Lower lobe of right lung (tissue), 2 donors: ENCODE measurements at places on chromosomes 3 and 15. TPM values are rescaled to one million over a fixed set of nuclear protein-coding genes. Genes with fewer than 3 reads are reported as not detected.

GRCh38 chr15:25727116-25727515 is 136.0 kb downstream of the ATP10A start:
- DNase-seq, result no peak

DNA sequence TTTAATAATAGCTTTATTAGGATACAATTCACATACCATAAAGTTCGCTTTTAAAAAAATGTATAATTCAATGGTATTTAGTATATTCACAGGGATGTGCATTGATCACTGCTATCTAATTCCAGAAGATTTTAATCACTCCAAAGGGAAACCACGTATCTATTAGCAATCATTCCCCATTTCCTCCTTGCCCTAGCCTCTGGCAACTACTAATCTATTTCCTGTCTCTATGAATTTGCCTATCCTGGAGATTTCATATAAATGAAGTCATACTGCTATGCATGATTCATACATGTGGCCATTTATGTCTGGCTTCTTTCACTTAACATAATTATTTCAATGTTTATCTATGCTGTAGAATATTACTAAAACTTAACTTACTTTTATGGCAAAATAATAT is 32.0 kb upstream of the CASR start:
- no peak for DNase-seq

DNA sequence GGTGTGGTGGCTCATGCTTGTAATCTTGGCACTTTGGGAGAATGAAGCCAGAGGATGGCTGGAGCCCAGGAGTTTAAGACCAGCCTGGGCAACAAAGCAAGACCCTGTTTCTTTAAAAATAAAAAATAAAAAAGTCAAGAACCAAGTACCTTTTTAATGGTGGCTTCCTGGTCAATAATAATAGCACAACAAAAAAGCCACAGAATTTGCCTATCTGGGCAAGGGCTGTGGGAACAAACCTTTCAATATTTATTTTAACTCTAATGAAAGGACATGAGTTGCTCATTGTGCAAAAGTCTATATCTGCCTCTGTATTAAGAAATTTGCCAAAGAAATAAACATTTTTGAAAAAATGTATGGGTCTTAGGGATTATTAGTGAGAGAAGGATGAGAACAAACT is 2.1 kb downstream of the ZNF609 start:
- DNase-seq, result no peak

GRCh38 chr15:96047255-96047931 is 283.1 kb upstream of the NR2F2 start:
- DNase-seq, result no peak

- peak; percentile 48 for DNase-seq
Measured at GRCh38 chr3:98730338-98730737, 32.8 kb upstream of the ST3GAL6 start.

DNA sequence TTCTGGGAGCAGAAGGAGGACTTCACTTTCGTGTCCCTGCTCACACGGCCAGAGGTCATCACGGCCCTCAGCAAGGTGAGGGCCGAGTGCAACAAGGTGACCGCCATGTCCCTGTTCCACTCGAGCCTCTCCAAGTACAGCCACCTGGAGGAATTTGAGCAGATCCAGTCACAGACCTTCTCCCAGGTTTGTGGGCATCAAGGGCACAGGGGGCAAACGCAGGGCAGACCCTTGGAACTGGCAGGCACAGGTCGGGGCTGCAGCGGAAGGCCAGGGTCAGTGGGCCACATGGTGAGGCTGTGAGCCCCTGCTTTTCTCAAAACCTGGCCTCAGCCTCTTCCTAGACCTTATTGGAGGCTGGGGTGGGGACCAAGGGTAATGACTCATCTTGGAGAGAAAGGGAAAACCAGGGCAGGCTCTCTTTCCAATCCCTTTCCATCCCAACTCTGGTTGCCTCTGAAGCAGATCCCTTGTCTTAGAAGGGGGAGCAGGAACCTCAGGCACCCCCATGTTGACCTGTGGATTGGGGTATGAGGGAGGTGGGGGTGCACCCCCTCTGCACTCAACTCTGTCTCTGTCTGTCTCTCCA is 29.5 kb downstream of the DNAH1 start:
- DNase-seq, result no peak

DNA sequence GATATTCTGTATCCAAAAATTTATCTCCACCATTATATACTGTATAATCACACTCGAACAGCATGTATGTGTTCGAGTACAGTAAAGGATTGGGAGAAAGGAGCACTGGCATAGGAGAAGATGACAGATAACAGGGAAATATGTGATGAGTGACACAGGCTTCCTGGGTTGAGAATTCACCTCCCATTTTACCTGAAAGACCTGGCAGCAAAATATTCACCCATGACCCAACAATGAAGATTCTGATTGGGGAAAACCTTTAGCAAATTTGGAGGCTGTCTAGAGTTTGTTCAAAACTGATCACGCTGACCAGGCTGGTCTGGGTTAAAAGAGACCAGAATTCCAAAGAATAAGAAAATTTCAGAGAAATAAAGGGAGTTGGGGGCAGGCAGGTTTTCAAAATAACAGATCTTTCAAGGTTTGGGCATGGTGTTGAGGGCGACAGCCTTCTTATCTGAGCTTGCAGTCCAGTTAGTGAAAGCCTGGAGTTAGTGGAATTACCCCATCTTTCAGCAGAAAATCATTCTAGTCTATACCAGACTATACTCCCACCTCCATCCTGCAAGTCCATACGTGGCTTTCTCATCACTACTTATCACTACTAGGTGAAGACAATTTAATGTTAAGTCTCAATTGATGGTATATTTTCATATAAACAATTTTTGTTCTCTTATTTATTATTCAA is 42.8 kb upstream of the RSL24D1 start:
- DNase-seq, result no peak

DNA sequence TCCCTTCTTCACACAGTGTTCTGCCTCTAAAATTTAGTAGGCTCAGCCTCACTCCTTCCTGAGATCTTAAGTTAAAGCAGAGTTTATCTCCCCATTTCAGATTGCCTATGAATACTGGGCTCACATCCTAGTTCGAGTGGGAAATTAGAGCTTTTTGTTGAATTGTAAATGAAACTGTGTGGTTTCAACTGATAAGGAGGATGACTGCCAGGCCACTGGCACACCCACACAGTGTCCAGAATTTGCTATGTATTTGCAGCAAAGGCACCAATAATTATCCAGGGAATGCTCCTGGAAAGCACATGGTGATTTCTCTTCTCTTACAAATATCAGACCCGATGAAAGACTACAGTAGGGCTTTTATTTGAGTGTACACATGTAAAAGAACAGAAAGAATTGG is 308.1 kb upstream of the COL8A1 start:
- DNase-seq, result no peak

GRCh38 chr3:186413615-186414415 is 51.8 kb upstream of the DGKG start:
- peak; percentile 51 for DNase-seq

DNA sequence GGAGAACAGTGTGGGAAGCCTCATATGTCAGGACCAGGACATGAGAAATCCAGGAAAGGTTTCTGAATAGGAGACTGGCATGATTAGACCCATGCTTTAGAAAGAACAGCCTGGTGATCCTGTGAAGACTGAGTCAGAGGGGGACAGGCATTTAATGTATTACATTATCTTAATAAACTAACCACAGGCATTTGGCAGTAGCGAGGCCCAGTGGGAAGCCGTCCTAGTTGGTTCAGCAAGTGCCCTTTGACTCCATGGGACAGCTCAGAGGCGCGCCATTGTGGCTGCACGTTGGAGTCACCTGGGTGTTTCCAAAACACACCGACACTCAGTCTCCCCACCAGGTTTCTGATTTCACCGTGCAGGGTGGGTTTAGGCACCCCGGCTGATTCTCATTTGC is 90.5 kb upstream of the DGKG start:
- DNase-seq, result no peak

DNA sequence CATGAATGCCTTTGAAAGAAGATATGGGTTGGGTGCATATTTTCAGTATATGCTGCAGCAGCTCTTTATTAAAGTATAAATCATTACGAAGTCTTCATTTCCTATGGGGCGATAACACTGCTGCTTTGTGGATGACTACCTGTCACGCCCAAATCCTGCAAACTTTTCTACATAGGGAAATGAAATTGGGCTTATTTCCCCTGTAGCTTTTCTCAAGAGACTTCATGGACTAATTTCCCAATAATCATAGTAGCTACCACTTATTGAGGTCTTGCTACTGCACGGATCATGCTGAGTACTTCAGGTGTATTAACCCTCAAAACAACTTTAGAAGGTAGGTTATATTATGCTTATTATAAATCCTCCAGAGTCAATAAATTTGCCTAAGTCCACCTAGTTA is 8.0 kb downstream of the TGFBR2 start:
- DNase-seq, result no peak

DNA sequence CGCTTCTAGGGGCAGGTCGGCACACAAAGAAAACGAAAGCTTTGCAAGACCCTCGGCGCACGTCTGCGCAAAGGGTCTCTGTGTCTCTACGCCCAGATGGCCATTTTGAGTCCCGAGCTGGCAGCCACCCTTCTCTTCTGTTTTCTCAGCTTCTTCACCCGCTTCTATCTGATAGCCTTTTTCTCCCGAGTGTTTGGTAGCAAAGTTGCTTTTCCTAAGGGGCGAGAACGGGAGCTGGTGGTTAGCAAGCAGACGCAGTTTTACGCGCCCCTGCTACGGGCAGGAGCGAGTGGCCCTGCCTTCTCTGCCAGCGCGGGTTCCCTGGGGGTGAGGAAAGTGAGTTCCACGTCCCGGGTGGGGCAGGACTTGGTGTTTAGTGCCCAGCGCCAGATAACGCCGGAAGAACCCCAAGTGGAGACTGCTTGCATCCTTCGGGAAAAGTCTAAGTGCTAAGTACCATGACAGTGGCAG is 2.9 kb upstream of the MKRN2 start:
- peak; percentile 49 for DNase-seq

DNA sequence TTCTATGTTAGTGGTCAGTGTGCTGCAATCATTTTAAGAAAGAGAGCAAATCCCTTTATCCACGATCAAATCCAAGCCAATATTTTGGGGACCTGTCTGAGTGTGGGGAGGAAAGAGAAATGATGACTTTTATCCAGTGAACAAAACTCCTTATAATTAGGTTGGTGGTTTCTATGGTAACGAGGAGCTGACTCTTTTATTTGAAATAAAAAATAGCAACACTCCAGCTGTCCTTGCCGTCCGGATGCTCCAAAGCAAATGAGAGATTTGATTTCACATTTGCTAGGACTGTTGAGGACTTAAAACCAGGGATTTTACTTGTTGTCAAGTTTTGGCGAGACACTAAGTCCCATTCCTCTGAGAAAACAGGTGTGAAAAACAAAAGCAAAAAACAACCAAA is 154.0 kb upstream of the PRICKLE2 start:
- no peak for DNase-seq

DNA sequence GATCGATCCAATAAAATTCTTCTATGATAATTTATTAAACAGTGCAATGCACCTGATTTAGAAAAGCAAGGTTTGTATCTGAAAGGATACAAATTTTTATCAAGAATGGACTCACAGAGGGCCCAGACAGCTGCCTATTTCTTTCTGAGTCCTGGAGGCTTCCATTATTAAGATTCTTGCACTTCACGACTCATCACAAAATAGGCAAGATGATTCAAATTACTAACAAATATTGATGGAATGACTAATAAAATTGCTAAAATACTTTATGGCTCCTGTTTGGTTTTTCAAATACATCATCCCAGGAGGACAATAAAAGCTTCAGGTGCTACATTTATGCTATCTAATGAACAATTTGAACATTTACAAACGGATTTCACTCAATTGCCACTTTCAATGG is 483.0 kb upstream of the AGTR1 start:
- no peak for DNase-seq

- DNase-seq, result no peak
Measured at GRCh38 chr3:10173095-10173925, 8.6 kb downstream of the IRAK2 start.

- no peak for DNase-seq
Measured at GRCh38 chr15:75309711-75310110, 26.2 kb upstream of the COMMD4 start.

DNA sequence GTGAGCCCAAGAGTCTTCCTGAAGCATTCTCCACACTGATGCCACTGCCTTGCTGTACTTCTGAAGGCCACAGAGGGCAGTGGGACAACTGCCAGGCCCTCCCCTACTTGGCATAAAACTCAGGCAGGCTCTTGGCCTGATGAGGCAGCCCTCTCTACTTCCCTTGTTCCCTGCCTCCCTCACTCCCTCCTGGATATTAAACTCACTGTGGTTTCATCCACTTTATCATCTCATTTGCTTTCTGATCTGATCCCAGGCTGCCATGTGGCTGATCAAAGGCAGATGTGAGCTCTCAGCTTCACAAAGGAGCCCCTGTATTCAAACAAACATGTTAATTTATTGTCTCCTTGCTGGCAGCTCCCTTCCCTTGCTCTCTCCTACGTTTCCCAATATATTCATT is 533.5 kb downstream of the IGSF11 start:
- peak; percentile 46 for DNase-seq

- no peak for DNase-seq
Measured at GRCh38 chr15:88250826-88251225, 5.7 kb downstream of the NTRK3 start.

GRCh38 chr3:11928381-11928780 is 75.8 kb upstream of the SYN2 start:
- no peak for DNase-seq

GRCh38 chr3:192858849-192859585 is 58.6 kb downstream of the MB21D2 start:
- DNase-seq, result no peak

The MAGI1 gene
- total RNA-seq, result 35.5 TPM

The C3orf20 gene
- total RNA-seq, result not detected

The CTXN2 gene
- total RNA-seq, result not detected

The PRR20G gene
- total RNA-seq, result not detected

The TGM4 gene
- not detected for total RNA-seq

The CCR2 gene
- total RNA-seq, result 15.8 TPM
